NCI-H2081 treated with DMSO at 0.1 percent for 48 hours (cell line): ENCODE measurements at places on chromosomes 5 and 9.
A peak's percentile ranks its signal among the peaks of the same experiment; 100 is the strongest.

GRCh38 chr9:1619915-1620710 lies 395.0 kb upstream of the SMARCA2 start:
- DNase-seq = no peak

DNA sequence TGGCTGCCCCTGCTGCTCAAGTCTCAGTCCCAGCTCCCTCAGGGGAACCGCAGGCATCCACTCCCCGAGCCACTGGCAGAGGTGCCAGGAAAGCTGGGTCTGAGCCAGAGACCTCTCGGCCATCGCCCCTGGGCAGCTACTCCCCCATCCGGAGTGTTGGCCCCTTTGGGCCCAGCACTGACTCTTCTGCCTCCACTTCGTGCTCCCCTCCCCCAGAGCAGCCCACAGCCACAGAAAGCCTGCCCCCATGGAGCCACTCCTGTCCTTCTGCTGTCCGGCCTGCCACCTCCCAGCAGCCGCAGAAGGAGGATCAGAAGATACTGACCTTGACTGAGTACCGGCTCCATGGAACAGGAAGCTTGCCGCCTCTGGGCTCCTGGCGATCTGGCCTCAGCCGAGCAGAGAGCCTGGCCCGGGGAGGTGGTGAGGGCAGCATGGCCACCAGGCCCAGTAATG lies 49.8 kb upstream of the TESK1 start:
- DNase-seq = no peak

- no peak for DNase-seq
Observed at GRCh38 chr9:129560881-129561306, 60.0 kb downstream of the C9orf50 start.

GRCh38 chr5:136639616-136640015 lies 274.3 kb upstream of the TRPC7 start:
- DNase-seq = no peak

- no peak for DNase-seq
Observed at GRCh38 chr5:170439944-170440269, 50.7 kb upstream of the KCNMB1 start.

DNA sequence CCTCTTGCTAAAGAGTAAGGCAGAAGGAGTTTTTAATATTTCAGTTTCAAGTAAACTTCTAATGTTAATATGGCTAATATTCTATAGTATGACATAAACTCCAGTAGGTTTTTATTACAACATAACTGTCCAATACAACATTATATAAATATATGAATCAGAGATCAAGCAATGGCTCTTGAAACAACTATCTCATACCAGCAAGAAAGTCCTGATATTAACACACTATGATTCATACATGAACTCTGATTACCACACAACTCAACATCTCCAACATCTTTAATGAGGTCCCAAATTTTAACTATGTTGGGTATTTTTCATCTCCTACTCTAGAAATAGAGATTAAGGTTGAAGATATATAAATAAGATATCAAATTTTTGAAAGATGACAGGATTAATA lies 878.3 kb downstream of the TLE1 start:
- DNase-seq = no peak

GRCh38 chr9:83920469-83920926 lies 734 bp downstream of the KIF27 start:
- DNase-seq = peak; percentile 45

GRCh38 chr9:89922099-89922498 lies 317.3 kb downstream of the GADD45G start:
- DNase-seq = no peak

DNA sequence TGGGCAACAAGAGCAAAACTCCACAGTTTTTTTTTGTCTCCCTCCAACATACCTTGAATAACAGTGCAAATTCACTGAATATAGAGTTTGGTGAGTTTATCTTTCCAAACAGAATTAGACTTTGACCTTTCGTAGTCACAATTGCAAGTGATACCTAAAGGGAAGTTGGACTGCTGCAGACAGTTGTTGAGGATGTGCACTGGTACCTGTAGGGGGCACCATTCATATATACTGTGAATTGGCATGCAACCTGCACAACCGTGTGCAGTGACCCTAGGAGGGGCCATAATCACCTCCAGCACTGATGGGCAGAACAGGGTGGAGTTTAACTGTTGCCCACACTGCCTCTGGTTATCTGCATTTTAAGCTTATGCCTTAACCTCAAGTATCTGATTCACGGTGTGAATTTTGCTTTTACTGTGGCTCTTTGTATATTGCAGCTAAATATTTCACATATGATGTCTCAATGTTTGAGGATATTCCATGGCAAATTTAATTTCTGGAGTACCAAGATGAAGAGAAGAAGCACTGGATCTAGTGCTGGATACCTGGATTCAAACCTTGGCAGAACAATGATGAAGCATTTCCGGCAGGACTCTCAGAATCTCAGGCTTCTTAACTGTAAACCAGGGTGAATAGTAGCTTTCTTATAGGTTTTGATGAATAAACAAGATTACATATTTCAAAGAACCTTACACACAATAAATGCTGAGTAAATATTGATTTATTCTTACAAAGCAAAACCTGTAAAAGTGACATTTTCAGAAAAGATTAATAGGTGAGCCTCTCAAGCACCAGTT lies 144.3 kb downstream of the ACTBL2 start:
- no peak for DNase-seq

DNA sequence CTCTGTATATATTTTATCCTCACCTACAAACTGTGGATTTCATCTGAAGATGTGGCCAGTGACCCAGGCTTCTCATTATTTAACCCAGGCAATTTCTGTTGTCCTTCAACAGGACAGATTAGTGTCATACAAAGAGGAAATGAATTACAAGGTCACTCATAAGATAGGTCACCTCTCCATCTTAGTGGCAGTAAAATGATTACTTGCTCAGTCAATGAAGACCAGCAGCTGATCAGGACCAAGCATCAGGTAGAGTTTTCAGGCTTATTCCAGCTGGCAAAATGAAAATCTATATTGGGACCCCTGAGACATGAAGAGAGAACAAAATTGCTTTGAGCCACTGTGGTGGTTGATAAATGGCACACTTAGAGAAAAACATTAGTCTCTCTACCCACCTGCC lies 135.2 kb upstream of the PRDM9 start:
- no peak for DNase-seq

DNA sequence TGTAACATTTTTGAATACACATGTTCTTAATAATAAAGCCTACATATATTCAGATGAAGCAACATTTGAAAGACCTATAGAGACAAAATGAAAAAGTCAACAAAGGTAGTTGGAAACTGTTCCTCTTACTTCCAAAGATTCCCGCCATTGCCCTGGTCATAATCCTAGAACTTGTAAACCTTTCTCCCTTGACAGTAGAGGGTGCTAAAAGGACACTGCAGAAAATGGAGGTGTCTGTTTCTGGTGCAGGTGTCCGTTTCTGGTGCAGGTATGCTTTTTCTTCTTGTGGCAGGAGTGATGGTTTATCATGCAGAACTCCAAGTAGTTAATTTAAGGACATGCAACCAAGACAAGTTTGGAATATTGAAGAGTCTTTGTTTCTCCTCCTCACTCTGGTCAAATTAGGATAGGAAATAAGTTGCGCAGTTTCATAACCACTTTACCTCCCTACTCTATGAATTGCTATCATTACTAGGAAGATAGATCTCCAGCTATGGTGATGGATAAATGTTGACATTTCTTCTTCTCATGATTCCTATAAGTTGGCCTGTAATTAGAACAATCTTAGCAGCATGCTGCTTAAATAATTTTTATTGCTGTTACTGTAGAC lies 56.0 kb upstream of the FAM174A start:
- DNase-seq = peak; percentile 13

- no peak for DNase-seq
Observed at GRCh38 chr5:160923936-160924710, 72.1 kb upstream of the ATP10B start.

DNA sequence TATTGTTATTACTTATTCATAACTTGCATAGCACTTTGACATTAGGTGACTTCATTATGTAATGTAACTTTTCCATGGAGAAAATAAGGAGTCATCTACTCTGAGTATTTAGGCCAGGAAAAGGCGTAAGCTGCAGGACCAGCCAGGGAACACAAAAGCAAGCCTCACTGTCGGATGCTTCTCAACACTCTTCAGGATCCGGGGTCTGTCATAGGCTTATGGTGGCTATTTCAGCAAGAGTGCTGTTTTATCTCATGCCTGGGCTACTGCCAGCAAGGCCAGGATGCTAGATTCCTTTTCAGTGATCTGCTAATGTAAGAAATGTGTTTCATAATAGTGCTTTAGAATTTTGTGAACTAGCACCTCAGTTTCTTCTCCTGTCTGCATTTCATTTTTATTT lies 162.4 kb downstream of the CHSY3 start:
- DNase-seq = no peak

GRCh38 chr9:115689331-115689730 lies 464.3 kb upstream of the PAPPA start:
- peak; percentile 27 for DNase-seq

DNA sequence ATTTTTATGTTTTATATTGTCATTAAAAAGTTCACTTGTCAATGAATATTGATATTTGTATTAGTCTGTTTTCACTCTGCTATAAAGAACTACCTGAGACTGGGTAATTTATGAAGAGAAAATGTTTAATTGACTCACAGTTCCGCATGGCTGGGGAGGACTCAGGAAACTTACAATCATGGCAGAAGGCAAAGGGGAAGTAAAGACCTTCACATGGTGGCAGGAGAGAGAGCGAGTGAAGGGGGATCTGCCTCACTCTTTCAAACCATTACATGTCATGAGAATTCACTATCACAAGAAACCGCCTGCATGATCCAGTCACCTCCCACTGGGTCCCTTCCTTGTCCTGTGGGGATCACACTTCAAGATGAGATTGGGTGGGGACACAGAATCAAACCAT lies 27.4 kb downstream of the SRD5A1 start:
- no peak for DNase-seq

GRCh38 chr9:92875373-92875772 lies 2.5 kb downstream of the ZNF484 start:
- DNase-seq = no peak
